ENCODE measurements at places on chromosomes 2 and 18.

DNA sequence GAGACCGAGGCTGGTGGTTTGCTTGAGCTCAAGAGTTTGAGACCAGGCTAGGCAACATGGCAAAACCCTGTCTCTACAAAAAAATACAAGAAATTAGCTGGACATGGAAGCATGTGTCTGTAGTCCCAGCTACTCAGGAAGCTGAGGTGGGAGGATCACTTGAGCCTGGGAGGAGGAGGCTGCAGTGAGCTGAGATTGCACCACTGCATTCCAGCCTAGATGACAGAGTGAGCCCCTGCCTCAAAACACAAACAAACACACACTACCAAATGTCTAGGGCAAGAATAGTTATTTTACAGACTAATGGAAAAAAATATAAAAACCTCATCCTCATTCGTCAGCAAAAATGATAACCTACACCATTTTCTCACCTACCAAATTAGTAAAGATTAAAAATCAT is 15.3 kb downstream of the BUB1 start:
- DNase-seq, result peak; percentile 6

DNA sequence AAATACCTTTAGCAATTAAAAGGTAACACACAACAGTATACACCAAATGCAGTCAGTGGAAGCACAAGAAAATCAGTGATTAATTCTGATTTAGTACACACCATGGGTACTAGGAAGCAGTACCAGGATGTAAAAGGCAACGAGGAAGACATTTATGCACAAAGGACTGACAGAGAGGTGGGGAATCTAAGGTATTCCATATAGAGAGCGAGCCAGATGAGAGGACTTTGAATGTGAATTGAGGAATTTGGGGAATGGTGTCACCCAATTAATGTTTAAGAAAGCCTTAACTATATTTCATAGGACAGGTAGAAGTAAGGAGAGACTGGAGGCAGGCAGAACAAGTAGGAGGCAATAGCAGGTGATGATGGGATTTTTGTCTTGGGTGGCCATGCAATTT is 11.7 kb downstream of the CPS1 start:
- no peak for DNase-seq

GRCh38 chr2:215750763-215751162 is 262.6 kb downstream of the MREG start:
- no peak for DNase-seq

- DNase-seq, result peak; percentile 90
These were observed 25.5 kb upstream of the YWHAQ start for GRCh38 chr2:9656270-9656766.

DNA sequence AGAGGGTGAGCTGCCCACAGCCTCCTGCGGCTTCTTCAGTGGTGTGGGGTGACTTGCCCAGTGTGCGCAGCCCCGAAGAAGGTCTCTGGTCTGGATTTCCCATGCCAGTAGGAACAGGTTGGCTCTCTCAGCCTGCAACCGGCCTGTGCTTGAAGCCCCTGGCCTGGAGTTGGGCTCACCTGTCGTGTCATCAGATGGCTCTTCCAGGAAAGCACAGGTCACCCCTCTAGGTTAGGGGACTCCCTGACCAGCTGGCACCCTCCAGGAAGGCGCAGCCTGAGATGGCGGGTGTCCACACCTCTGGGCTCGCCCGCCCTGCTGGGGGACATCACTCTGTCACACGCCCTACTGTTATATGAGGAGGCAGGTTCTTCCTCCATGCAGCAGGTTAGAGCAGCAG is 179.8 kb downstream of the SEPTIN10 start:
- DNase-seq, result no peak

GRCh38 chr2:121529439-121530211 is 1.1 kb upstream of the RNU4ATAC start:
- DNase-seq, result peak; percentile 41

DNA sequence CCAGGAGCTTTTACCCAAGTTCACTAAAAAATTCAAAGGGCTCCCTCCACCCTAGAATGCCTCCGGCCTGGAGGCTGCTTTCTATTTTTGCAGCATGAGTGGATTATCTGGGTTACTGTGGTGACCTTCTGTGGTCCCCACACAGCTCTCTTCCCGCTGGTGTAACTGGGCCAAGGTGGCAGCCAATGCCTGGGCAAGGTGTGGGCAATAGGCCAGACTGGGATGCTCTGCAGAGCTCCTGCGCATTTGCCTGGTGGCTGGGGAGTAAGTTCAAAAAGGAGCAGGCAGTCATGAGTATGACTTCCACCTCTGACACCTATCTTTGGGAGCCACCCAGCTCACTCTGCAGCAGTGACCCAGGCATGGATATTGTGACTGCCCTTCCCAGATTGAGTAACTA is 130.5 kb upstream of the SPRED2 start:
- DNase-seq, result no peak

- DNase-seq, result peak; percentile 70
These were observed 33.9 kb downstream of the LAMA3 start for GRCh38 chr18:23723121-23723520.

DNA sequence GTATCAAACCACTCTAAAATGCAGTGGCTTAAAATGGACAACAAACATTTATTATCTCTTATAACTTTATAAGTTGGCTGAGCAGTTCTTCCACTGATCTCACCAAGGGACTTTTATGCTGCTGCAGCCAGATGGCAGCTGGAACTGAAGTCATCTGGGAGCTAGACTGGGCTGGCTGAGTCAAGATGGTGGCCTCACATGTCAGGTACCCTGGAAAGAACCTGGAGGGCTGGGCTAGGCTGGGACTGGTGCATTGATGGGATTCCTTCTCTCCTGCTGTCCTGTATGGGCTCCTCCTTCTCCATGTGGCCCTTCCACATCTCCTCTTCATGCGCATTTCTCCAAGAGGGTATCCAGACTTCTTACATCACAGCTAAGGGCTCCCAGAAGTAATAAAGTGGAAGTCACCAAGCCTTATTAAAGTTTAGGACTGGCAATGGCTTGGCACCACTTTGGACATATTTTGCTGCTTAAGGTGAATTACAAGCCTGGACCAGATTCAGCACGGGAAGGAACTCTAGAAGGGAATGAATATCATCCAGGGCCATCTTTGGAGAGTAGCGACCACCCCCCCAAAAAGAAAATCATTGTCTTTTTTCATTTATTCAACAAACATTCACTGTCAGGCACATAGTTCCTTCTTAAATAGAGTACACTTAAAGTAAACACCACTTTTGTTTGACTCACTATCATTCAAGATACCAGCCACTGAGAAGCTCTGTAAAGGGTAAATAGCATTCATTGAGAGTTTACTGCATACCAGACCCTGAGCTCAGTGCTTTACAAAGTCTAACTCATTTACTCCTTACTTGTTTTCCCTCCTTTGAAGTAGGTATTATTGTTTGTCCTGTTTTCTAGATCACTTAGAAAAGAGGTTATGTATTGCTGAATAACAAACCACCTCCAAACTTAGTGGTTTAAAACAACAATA is 138.0 kb downstream of the ZFP36L2 start:
- DNase-seq, result no peak

- DNase-seq, result peak; percentile 13
These were observed 139.1 kb downstream of the C1D start for GRCh38 chr2:67923696-67924095.

- peak; percentile 96 for DNase-seq
These were observed 174.2 kb downstream of the PRPF40A start for GRCh38 chr2:152542995-152543481.
